ENCODE measurements at places on chromosomes 4 and X.

DNA sequence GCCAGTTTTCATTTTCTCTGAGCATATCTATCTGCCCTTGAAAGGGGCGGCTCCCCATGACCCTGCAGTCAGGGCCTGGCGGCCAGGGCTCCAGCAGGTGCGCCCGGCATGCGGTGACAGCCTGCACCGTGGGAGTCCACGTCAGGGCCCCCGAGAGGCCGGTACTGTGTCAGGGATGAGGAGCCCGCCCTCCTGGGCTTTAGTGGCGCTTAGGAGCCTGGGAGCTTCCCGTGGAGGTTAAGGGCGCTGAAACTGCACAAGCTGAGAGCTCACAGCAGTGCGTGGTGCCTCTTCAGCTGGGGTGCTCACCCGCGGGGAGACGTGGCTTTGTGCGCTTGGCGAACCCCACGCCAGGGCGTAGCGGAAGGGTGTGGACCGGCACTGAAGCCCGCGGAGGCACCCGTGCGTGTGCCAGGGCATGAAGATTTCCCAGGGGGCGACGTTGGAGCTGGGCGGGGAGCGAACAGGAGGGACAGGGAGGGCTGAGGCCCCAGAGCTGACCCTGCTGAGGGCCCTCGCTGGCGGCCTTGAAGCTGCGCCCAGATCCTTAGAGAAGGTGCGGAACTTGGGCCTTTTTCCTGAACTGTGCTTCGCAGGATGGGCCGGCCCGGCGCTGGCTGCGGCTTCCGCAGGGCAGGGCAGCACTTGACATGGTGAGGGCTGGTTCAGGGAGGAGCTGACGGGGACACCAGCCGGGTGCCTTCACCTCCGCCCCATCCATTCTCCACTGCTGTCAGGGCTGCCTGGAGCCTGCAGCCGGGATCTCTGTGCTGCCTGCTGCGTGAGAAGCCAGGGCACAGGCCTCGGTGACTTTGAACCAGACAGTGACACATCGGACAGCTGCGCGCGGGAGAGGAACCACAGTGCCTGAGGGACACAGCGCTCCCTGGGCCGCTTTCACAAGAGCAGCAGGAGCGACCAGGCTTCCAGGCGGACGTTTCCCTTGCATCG, 32.9 kb downstream of the HTT-AS start:
- peak; percentile 30 for DNase-seq

DNA sequence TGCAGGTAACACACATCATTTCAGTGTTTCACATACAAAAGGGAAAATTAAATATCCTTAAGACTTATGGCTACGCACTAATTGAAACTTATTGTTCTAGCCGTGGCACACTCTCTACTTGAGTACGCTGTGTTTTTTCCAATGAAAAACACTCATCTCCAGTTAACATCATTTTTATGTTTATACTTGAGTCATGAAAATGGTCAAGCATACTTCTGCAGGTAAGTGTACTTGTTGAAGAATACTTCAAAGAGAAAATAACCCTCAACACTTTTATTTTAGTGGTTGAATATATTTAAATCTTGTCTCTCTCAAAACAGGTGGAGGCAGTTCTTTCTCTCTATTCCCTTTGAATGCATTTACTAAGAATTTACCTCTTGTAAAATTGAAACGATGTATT, 538.7 kb upstream of the PCDH7 start:
- DNase-seq, result no peak

GRCh38 chr4:84455697-84456096, 43.4 kb downstream of the NKX6-1 start:
- DNase-seq, result no peak

DNA sequence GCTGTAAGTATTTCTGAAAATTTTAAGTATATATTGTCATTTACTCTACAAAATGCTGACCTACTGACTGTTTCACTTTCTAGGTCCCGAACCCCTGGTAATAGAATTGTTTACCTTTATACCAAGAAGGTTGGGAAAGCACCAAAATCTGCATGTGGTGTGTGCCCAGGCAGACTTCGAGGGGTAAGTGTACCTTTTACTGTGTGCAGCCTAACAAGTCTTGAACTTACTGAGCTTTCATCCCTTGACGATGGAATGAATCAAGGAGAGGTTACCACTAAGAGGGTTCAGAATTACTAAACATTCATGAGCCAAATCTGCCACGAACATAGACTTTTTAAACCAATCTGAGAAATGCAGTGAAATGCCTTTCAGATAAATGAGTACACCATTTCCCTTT, 1.6 kb downstream of the RPL34 start:
- DNase-seq, result no peak

DNA sequence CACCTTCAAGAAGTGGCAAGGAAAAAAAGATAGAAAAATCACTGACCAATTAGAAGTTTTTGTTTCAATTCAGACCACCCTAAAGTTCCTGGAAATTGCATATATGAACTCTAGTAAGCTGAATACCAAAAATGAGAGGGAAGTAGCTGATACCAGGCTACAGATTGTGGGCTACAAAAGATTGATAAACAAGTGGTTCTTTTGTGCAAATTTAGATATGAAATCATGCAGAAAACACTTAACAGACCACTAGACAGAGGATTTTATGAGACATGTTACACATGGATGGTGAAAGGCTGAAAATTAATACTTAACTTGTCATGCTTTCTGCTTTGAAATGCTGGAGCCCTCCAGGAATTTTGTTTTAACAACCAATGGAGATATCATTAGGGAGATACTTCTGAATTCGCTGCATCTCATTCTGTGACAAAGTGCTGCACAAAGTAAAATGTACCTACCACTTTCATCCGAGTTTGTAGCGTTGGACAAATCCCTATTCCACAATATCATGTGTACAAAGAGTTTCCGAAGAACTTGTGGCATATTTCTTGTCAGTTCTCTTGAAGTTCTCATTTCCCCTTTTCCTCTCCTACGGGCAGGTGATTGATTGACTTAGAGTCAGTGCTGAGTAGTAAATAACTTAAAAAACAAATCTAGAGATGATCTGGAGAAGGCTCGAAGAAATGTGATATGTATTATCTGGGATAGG, 235.0 kb downstream of the PALLD start:
- no peak for DNase-seq

DNA sequence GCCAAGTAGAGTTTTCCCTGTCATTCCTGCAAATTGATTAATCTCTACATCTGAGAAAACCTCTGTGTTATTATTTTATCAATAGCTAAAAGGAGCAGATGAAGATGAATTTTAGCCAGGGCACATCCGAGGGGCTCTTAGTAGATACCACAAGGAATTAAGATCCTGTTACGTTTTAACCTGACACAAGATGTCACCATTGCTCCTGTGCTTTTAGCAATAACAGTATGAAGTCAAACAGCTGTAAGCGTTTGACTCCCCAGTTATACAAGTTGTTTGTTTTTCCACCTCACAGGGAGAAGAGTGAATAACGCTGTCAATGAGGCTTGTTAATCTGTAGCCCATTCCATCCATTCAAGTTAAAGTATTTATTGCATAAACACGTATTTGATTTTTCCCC, 76.0 kb upstream of the AP1S2 start:
- DNase-seq, result no peak

- no peak for DNase-seq
Observed at GRCh38 chrX:65600106-65600505, 65.5 kb upstream of the LAS1L start.

DNA sequence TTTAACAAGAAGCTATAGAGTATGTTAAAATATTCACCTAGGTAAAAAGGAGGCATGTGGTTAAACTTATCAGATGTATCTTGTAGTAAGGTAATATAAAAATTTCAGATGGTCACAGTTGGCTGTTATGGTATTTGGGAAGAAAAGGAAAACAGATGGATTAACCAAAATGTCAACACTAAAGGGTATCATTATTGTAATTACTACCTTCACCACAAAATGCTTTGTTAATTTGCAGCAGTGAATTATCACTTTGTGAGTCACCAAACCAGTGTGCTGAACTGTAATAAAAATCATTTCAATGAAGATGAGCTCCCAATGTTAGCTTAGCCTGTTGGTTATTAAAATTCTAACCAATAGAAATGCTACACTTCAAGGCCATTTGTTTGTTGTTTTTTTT, 233.9 kb downstream of the RPA4 start:
- DNase-seq, result no peak

- no peak for DNase-seq
Observed at GRCh38 chr4:77566148-77566547, 39.5 kb upstream of the CXCL13 start.

- DNase-seq, result no peak
Observed at GRCh38 chr4:124415146-124415545, 297.4 kb downstream of the ANKRD50 start.

DNA sequence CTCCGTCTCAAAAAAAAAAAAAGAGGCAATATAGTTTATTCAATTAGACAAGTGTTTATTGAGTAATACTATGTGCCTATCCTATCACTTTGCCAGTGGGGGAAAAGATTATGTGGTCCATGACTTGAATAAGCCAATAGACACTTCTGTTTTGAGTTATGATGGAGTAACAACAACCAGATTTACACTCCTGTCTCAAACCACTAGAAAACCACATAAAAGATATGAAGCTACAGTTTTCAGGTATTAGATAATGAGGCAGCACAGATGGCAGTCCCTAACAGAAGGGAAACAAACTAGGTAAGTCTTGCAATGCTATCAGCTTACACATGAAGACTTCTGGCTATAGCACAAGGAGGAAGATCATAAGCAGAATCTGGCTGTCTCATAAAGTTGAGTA, 22.5 kb downstream of the NFXL1 start:
- no peak for DNase-seq

DNA sequence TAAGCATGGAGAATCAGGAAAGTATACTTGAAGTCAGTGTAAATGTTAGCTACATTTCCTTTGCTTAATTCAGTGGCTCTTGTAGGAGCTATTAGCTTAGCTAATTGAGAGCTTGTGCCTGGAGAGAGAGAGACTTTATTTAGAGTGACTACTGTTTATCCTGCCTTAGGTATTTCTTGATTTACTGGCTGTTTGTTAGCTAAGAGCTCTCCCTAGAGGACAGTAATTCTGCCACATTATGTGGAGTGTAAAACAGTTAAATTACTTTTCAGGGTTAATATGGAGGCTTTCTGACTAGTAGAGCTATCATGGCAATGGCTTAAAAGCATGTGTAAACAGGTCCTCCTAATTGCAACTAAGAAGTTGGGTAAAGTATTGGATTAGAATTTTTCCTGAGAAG, 306.5 kb upstream of the TECRL start:
- no peak for DNase-seq

GRCh38 chr4:102598762-102599374, 97.7 kb downstream of the NFKB1 start:
- no peak for DNase-seq

DNA sequence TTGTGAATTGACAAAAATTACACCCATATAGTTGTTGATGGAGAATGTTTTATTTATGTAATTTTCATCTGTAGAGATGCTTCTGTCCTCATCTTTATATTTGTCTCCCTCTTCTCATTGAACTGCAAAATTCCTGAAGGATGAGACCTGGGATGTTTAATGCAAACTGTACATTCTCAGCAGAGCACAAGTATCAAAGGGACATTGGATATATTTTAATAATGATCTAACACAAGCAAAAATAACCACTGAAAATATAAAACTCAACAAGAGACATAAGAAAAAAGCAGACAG, 28.6 kb downstream of the UGDH start:
- no peak for DNase-seq

DNA sequence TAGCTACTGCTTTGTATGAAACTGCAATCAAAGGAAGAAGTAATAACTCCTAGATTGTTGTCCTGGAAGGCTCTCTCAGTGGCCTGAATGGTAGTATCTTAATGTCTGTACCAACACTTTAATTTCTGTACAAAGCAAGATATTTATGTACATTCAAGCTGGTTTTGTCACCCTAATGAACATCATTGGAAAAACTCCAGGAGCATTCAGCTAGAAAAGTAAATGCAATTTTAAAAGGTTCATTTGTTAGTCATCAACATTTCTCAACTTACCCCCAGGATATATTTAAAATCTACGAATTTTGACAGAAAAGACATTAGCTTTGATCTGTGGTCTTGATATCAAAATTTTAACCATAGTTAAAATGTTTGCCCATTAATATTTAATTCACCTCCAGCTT, 80.0 kb upstream of the FGF13 start:
- DNase-seq, result no peak

- DNase-seq, result no peak
Observed at GRCh38 chr4:87570290-87570805, 38.0 kb upstream of the DSPP start.

- no peak for DNase-seq
Observed at GRCh38 chrX:85309717-85310116, 65.9 kb downstream of the ZNF711 start.

- no peak for DNase-seq
Observed at GRCh38 chr4:9997886-9998285, 23.4 kb downstream of the SLC2A9 start.

GRCh38 chr4:187603093-187604025, 392.2 kb upstream of the ZFP42 start:
- DNase-seq, result no peak

- DNase-seq, result no peak
Observed at GRCh38 chrX:148763896-148764295, 263.5 kb downstream of the AFF2 start.

DNA sequence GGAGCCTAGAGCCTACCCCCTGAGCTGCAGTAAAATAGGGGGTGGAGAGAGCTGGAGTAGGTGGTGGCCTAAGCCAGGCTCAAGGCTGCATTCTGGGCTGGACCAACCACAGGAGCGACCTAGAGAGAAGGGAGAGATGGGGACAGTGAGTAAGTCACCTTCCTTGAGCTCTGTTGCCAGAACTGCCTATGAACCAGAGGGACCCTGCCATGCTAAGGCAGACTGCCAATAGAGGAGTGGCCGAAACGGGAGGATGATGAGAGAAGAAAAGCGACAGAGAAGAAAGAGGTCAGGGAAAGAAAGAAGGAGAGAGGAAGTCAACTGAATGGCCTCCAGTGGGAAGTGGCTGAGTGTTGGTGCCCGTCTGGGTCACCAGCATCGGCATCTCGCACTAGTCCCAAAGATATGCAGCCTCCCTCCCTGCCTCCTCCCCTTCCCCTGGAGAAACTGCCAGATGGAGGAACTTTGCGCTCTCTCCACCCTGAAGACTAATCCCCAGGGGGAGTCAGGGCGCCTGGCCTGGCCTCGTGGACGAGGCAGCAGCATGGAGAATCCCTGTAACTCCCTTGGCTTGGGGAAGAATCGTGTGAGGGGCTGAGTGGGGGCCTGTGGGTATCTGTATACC, 28.8 kb downstream of the ELF4 start:
- no peak for DNase-seq

DNA sequence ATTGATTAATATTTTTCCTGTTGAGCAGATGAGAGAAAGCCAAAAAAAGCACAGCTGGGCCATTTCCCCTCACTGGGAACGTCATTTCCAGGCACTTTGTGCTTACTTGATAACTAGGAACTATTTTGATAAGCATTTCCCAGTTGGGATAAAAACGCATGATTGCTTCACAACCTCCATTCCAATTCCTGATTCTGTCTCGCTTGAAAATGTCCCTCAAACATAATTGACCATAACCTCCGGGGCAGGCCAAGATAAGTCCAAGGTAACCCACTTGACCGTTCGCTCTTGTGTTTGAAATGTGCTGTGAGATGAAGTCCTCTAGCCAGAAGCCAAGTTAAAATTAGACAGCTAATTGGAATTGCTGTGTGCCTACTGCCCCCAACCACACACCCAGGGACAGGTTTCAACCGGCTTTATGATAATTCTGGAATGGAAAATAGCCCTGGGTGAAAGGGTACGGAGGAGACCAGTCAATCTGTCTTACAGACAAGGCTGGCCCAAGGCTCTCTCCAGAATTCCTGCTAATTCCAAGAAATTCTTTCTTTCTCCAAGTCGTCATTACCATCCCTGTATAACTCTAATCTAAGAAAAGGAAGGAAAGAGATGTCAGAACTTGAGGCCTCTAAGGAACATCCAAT, 137.1 kb downstream of the MID1 start:
- no peak for DNase-seq
